WERI-Rb-1 (cell line): ENCODE measurements at places on chromosomes 11 and 22.

- no peak for DNase-seq
Measured at GRCh38 chr22:23553924-23554870, 25.9 kb downstream of the IGLL1 start.

GRCh38 chr11:15930442-15931025, 425.8 kb downstream of the SOX6 start:
- no peak for DNase-seq

DNA sequence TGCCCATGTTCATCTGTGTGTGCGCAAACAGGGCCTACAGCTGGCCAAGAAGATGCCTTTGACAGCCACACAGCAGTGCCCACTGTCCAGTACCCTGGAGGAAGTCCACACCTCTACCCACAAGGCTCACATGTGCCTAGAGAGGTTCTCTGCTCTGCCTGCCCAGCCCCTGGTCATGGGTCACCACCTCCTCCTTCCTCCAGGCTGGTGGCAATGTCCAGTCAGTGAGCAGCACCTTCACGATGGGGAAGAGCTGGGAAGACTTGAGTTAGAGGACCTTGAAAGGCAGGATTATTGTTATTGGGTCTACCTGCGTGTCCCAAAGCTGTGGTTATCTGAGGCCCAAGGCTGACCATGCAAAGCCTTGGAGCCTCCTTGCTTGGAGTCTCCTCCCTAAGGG, 28.4 kb upstream of the TTC12 start:
- DNase-seq, result no peak

DNA sequence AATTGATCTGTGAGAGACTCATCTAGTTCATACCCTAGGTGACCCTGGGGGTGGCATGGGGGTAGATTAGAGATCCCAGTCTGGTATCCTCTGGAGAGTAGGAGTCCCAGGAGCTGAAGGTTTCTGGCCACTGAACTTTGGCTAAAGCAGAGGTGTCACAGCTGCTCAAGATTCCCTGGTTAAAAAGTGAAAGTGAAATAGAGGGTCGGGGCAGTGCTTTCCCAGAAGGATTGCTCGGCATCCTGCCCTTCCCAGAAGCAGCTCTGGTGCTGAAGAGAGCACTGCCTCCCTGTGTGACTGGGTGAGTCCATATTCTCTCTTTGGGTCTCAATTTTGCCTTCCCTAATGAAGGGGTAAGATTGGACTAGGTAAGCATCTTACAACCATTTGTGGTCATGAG, 653 bp downstream of the IL18BP start:
- DNase-seq, result no peak

DNA sequence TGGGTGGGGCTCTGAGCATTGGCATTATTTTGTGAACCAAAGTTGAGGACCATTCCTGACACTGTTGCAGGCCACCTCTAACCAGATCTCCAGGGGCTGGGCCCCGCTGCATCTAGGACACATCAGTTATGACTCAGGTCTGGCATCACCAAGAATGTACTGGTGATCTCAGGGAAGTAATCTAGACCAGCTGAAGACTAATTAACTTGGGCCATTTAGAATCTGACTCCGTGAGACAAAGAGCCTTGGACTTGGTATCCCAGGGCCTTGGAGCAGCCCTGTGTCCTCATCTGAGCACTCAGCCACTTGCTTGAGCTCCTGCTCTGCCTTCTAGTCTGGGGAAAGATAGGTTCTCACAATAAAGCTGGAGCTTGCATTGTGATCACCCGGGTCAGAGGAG, 200.6 kb downstream of the KIRREL3 start:
- no peak for DNase-seq

- DNase-seq, result no peak
Measured at GRCh38 chr11:120899720-120900119, 124.2 kb upstream of the TBCEL start.

DNA sequence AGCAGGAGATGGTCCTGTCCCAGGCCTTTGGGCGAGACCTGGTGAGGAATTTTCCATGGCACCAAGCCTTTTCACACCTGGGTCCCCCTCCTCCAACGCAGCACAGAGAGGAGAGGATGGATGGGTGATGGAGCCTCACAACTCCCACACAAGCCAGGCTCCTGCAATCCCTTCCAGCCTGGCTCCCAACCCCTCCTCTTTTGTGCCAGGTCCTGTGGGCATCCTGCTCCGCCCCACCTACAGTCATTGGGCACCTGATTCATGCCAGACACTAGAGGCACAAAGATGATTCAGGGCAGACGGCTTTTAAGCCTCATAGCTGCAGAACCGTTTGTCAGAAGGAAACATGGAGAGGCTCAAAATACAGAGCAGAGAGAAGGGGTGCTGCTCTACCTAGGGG, 16.1 kb upstream of the MYRF start:
- no peak for DNase-seq

DNA sequence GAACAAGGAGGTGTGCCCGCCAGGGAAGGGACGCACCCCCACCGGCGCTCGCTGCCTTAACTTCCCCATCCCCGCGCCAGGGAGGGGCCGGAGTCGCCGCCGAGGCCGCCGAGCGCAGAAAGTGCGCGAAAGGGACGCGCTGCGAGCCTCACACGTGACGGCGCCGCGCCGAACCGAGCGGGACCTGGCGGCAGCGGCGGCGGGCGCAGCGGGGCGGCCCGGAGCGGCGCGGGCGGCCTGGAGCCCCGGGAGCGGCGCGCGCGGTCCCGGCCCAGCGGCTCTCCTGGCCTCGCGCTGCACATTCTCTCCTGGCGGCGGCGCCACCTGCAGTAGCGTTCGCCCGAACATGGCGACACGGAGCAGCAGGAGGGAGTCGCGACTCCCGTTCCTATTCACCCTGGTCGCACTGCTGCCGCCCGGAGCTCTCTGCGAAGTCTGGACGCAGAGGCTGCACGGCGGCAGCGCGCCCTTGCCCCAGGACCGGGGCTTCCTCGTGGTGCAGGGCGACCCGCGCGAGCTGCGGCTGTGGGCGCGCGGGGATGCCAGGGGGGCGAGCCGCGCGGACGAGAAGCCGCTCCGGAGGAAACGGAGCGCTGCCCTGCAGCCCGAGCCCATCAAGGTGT, at the start of gene SORL1:
SORL1 (plus strand) TSS at position 329 of the 623 bp plus-strand sequence; CDS start at position 347, 18 bp downstream.
- peak; percentile 84 for DNase-seq

DNA sequence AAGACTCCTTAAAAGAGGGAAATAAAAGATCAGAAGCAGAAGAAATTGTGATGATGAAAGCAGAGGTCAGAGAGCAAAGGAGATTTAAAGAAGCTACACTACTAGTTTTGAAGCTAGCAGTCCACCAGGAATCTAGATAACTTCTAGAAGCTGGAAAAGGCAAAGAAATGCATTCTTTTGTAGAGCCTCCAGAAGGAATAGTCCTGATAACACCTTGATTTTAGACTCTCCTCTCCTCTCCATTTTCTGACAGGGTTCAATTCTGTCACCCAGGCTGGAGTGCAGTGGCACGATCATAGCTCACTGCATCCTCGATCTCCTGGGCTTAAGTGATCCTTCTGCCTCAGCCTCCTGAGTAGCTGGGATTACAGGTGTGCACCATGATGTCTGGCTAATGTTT, 1187.3 kb upstream of the CNTN5 start:
- no peak for DNase-seq

DNA sequence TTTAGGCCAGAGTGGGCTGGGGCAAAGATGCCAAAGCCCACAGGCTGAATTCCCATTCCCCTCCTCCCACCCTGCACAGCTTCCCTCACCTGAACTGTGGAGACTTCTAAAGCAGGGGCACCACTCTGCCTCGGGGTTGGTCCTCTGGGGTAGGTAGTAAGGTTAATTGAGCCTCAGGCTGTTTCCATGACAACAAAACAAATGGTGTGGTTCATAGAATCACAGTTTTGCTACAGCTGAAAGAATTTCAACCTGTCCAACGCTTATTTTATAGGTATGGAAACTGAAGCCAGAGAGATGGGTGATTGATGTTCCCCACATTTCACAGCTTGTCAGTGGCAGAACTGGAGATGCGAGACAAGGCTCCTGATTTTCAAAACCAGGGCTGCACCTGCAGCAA, 109.5 kb downstream of the SNX19 start:
- no peak for DNase-seq

- no peak for DNase-seq
Measured at GRCh38 chr11:43459246-43459645, 100.5 kb downstream of the TTC17 start.

DNA sequence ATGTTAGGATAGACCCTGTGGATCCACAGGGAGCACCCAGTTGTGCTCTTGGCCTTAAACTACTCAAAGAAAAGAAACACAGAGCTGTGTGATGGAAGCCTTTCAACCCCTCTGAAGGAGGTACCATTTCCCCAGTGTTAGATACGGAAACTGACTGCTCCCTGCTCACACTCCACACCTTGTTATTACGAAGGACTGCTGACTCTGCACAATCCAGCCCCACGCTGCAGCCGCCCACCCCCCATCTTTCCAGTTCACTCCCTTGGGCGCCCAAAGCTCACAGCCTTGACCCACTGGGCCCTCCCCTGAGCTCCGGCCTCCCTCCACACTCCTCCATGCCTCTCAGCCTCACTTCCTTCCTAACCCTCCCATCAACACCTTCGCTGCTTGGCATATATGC, 75.5 kb downstream of the EFCAB6 start:
- DNase-seq, result no peak

DNA sequence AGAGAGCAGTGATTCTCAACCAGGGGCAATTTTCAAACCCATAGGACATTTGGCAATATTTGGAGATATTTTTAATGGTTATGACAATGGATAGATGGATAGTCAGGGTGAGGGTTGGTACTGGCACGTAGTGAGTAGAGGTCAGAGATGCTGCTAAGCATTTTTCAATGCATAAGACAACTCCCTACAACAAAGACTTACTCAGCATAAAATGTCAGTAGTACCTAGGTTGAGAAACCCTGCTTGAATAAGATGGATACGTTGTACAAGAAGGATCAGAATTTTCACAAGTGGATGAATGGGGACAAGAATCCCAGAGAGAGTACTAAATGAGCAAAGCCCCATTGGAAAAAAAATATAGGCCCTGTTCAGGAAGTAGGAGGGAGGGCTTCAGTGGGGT, 11.9 kb upstream of the LIN7C start:
- no peak for DNase-seq

GRCh38 chr11:19805827-19806226, 93.2 kb downstream of the NAV2 start:
- DNase-seq, result no peak

DNA sequence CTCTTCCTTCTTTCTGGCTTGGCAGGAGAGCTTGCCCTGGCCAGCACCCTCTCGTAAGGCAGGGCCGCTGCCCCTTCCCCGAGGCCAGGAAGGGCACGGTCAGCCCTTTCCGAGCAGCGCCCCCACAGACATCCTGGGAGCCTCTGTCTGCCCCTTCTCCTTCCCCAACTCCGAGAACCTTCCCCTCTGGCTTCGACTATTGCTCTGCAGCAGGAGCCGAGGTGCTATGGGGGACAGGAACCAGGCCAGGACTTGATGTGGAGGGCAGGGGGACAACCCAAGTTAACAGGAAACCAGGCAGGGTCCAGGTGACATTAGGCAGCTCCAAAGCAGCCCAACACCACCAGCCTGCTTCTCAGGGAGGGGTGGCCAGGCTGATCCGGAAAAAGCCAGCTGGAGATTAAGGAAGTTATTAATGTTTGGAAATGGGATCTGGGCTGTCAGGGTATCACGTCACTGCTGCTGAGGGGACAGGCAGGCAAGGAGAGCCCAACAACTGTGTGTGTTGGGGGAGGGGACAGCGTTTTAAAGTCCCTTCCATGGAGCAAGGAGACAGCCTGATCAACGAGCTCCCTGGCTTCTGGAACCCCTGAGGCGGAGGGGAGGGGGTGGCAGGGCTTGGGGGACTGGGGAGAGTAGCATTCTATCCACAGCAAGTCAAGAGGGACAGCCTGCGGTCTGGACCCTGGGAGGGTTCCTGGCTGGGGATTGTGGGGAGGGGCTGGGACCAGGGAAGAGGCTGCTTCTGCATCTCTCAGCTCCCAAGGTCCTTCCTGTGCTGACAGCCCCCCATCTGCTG, 27.3 kb downstream of the SYT7 start:
- peak; percentile 87 for DNase-seq

- DNase-seq, result no peak
Measured at GRCh38 chr11:129457321-129457720, 81.7 kb downstream of the BARX2 start.

DNA sequence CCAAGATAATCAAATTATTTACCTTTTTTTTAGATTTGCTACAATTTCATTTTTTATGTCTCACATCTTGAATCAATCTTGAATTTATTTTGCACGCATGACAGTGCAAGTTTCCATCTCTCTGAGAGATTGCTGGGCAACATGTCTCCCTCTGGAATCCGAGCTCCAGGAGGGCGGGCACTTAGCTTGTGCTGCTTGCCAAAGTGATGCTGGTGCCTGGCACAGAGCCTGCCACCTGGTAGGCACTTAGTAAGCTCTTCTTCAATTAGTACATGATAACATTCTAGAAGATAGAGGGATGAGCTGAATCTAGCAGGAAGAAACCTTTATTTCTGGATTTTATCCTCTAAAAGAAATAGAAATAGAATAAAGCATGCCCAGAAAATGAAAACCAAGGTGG, 27.5 kb upstream of the OR9I1 start:
- DNase-seq, result no peak

DNA sequence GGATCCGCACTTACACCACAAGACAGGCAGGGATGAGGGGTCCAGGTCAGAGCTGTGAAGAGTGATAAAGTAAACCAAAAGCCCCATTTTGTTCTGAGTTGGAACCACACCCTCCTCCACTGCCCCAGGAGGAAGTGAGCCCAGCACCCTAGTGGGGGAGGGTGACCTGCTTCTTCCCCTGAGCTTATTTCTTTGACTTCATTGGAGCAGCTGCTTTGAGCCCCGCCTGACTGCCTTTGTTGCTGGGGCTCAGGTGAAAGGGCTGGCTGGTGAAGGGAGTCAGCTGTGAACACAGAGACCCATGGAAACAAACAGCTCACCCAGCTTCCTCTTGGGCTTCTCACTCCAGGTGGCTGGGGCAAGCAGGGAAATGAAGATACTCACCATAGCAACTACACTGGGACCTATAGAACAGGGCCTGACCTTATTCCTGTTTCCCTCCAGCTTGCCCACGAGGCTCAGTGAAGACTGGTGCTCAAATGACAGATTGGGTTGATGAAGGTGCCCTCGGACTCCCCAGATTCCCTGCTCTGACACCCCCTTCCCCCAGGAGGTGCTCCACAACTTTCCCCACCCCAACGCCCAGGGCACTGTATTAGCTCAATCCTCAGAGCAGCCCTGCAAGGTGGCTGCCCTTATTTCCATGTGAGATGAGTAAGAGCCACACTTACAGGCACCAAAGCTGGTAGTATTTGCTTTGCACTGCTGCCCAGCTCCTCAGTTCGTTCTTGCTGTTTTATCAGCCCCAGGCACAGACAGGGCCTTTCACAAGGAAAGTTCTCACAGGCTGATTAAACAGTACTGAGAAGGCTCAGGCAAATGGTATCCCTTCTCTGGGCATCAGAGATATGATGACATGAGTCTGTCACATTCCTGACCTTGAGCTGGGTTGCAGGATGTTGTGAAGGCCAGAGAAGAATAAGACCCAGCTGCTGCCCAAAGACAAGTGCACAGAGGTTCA, 2.4 kb downstream of the UCP2 start:
- DNase-seq, result no peak

DNA sequence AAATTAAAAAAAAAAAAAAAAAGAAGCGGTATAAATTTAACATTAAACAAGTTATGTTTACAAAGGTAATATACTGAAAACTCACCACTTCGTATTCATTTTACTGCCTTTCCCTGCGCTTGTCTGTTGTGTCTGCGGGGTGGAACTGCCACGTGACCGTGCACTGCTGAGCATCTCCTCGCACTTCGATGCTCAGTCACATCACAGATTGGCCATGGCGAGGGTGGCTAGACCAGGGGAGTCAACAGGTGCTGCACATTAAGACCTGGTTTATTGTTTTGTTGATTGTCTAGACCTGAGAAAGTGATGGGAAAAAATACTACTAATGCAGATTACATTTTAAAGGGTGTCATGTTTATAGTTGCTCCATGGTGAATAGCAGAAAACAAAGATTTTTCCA, 22.8 kb upstream of the TUB start:
- no peak for DNase-seq

- no peak for DNase-seq
Measured at GRCh38 chr11:61972112-61972671, 4.8 kb upstream of the FTH1 start.
